ENCODE measurements at places on chromosomes 3 and 15.

DNA sequence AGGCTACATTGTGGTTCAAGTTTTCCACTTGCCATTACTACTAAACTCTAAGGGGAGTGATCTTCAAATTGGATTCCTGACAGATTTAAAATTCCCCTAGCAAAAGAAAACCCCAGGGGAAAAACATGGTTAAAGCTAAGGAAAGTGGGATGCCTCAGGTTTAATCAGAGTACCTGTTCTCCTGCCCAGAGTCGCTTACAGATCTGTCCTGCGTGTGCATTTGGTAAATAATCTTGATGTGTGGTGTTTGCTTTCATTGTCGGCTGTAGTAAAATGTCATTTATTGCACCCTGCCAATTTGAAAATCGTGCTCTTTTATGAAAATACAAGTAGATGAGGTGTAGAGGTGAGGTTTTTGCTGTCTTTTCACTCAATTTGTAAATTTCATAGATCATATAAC lies 323.4 kb downstream of the PTPRG start:
- DNase-seq, result no peak

DNA sequence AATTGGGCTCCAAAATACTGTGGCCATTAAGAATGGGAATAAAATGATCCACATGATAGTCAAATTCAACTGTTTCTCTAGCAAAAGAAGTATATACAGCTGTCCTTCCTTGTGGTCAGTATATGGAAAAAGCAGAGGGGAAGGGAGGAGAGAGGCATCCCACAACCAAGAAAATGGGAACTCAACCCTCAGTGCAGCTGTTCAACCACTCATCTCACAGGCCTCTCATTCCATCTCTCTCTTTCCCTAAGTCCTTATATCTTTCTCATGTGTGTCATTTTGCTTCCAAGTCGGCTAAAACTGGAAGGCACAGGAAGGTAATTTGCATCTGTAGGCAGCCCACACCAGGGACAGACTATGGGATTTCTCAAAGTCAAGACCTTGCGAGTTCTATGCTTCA lies 27.5 kb downstream of the AVEN start:
- DNase-seq, result no peak

DNA sequence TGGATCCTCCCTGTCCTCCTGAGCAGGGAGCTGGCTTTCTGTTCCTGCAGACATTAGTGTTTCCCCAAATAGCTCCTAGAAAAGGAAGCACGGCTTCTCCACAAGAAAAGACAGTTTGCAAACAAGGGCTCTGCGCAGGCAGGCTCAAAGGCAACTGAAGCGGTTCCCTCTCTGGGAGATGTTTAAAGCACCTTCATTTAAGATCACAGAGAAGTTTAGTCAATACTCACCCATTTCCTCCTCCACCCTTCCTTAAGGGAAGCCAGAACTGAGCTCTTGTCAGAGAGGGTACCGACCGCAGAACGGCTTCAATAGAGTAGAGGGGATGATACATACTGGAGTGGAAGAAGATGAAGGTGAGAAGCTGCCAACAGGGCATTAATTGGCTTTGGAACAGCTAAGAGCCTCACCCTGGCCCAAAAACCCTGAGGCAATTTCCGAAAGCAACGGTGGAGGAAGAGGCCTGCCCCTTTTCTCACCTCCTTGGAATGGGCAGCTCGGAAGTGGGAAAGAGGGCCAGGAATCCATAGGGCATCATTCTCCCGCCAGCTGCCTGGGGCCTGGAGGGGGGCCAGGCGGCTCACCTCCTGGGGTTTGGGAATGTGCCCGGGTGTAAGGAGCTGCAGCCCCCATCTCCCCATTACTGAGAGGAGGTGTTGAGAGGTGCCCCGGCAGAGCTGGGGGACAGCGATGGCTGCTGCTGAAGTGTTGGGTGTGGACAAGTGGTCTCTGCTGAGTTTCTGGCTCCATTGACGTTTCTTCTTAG lies 4.8 kb upstream of the EPHB3 start:
- DNase-seq, result no peak

DNA sequence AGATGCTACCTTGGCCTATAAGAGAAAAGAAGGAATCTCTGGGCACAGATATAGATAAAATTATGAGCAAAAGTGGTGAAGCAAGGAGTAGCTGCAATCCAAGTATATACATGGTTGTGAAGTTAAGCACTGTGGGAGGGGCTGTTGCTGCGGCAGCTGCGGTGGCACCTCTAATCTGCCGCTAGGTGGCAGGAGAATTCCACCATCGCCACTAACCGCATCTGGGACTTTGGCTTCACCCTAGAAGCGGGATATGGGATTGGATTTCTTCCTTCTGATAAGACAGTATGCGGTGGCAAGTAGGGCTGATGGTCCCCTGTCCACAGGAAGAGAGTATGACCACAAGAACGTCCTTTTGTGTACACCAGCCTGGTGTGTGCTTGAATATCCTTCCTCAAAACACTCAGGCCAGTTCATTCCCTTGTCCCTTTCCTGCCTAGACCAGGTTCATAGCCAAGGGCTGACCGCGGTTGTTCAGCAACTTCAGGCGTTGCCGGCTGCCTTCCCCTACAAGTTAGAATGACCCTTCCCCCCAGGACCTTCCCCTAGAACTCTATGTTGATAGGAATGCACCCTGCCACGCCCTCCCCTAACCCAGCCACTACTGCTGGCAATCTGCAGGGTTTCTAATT lies 5.1 kb downstream of the MAGEL2 start:
- DNase-seq, result no peak
